ENCODE measurements at places on chromosomes 7 and 10.

- DNase-seq = no peak
Measured at GRCh38 chr7:71548746-71549145, 416.8 kb downstream of the GALNT17 start.

GRCh38 chr10:127836966-127837365 is 55.8 kb downstream of the CLRN3 start:
- no peak for DNase-seq

- DNase-seq = no peak
Measured at GRCh38 chr7:74027683-74028320, at the start of gene ELN. Gene ELN (plus strand): TSS chr7:74028173. CDS start chr7:74028188, 15 bp downstream.

DNA sequence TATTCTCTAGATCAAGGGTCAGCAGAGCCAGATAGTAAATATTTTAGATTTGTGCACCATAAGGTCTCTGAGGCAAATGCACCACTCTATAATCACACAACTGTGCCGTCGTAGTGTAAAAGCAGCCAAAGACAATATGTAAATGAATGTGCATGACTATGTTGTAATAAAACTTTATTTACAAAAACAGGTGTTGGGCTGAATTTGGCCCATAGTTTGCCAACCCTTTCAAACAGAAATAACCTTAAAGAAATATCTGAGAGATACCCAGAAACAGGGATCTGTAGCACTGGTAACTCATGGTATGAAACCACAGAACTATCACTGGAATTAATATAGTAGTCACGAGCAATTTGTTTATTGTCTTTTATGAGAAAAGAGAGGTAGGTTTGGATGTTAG is 86.0 kb downstream of the ARID5B start:
- DNase-seq = no peak

DNA sequence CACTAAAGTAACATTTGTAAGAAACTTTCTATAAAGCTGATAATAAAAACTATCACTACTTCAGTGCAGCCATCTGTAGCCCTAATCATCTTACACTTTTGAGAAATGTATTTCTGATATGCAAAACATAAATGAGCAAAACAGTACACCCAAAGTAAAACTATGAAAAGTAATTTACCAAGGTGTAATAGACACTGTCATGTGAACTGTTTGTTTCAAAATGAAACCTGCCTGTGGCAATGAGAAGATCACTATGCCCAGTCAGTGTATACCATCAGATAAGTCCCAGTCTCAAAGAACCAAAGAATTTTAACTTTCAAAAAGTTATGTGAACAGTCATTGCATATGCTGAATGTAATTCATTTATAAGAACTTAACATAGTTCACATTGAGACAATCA is 398.1 kb downstream of the CDC14C start:
- DNase-seq = no peak

DNA sequence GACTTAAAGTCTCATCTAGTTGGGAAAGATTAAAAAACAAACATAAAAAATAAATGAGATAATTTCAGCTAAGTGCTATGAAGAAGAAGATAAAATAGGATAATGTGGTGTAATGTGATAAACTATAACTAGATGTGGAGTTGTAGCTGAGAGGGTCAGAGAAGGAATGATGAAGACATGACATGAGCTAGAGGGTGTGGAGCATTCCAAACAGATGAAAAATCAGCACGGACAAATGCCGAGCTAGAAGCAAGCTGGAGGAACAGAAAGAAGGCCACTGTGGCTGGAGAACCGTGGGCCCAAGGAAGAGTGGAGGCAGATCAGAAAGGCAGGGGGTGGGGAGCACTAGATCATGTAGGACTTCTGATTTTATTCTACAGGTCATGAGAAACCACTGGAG is 70.6 kb downstream of the CDK6 start:
- no peak for DNase-seq

- DNase-seq = no peak
Measured at GRCh38 chr7:123860848-123861247, 15.9 kb downstream of the HYAL4 start.

- no peak for DNase-seq
Measured at GRCh38 chr7:131076032-131076431, 251.6 kb upstream of the MKLN1 start.

- no peak for DNase-seq
Measured at GRCh38 chr7:50264908-50265307, 39.6 kb upstream of the IKZF1 start.

DNA sequence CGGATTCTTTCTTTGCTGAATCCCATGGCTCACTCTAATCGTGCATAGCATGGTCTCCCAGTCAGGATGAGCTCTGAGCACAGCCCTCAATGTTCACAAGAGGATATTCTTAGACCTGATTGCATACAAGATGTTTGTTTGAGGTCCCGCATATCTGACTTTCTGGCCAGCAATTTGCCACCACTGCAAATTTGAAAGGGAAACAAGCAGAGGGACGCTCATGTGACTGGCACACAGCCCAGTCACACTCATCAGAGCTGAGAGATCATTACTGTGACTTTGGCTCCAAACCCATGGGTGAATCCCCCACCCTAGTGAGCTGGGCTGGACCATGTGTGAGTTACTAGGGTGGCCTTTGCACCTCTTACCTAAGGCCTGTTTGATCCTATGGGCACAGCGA is 9.9 kb downstream of the TAS2R41 start:
- DNase-seq = no peak

DNA sequence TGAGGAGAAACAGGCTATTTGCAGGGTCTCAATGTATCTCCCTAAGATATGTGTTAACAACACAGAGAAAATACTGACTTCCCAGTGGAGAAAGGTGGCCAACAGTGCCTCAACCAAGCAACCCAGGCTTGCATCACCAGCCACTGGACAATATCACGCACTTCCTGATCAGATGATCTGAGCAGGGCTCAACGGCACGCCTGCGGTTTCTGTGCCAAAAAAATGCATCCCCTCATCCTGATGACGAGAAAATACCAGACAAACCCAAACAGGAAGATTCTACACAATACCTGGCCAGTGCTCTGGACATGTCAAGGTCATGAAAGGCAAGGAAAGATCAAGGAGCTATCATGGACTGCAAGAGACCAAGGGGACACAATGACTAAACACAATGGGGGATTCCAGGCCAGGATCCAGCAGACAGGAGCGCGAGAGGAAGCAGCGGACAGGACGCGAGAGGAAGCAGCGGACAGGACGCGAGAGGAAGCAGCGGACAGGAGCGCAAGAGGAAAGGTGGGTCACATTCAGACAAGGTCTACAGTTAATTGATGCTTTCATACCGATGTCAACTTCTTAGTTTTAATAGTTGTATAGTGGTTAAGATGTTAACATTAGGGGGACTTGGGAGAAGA is 51.1 kb downstream of the GNA12 start:
- no peak for DNase-seq

DNA sequence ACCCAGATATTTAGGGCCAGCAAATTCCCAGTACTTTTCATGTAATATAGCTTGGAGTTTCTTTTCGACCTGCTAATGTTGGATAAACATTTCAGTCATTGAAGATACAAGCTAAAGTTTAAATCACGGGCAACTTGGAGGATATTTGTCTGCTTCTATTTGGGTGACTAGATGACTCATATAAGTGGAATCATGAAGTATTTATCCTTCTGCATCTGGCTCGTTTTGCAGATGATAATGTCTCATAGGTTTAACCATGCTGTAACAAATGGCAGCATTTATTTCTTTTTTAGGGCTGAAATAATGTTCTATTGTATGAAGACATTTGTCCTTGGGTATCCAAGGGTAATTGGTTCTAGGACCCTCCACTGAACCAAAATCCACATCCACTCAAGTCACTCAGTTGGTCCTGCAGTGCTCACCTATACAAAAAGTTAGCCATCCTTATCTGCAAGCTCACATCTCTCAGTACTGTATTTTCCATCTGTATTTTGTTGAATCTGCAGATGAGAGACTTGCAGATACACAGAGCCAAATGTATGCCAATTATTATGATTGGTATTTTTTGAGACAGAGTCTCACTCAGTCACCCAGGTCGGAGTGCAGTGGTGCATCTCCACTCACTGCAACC is 187.2 kb upstream of the CSTF2T start:
- DNase-seq = no peak

DNA sequence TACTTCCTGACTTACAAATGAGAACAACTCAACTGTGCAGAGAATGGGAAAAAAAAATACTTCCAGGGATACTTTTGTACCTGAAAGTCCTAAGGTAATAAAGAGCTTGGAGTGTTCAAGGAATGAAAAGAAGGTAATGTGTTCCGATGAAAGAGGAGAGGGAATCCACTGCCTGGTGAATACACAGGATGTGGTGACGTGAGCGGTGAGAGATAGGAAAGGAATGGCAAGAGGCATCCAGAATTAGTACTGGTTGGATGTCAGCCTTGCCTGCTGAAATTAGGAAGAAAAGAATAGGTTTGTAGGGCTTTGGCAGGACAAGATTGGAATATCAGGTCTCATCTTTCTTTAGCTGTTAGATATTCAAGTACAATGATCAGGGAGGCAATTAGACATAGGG is 347.7 kb downstream of the POM121L12 start:
- no peak for DNase-seq

DNA sequence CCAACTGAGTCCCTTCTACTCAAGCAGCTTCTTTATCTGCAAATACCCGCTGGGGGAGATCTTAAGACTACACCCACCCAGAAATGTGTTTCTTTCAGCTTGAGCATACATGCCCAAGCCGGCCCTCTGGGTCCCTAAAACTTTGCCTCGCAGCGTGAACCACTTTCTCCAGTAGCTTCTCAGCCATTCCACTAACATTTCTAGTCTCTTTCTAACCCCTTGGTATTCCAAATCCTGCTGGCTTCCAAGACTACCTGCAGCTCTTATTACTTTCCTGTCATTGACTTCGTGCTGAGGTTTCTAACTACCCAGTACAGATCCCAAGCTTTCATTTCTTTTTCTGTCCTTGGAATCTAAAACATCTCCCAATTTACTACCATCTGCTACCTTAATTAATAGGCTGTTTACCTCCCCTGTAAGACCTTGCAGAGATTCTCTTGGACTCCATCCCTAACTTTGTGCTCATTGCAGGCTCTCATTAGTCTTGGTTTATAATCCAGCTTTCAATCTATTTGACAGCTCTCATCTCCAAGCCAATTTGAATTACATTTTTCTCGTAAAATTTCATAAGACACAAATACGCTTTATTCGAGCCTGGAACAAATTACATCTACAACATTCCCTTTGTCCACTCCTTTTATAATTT is 153.6 kb downstream of the FGFR2 start:
- DNase-seq = no peak

GRCh38 chr10:6068422-6068821 is 6.3 kb upstream of the IL2RA start:
- DNase-seq = no peak

GRCh38 chr7:114033475-114033874 is 114.7 kb upstream of the PPP1R3A start:
- DNase-seq = no peak

- DNase-seq = no peak
Measured at GRCh38 chr7:134780166-134780828, 863 bp downstream of the CALD1 start.

DNA sequence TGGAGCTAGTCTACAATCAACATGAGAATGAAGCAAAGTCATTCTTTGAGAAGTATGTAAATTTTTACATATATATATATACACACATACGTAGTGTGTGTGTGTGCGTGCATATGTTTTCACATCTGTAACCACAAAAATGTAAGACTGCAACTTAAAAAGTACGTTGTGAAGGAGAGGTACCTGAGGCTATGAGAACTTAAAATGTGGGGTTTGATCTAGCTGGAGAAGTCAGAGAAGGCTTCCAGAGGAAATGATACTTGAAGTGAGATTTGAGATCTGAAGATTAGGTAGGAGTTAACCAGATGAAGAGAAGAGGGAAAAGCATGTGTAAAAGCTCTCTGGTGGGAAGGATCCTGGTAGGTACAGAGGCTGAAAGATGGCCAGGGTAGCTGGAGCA is 5.8 kb downstream of the TAF5 start:
- DNase-seq = no peak

DNA sequence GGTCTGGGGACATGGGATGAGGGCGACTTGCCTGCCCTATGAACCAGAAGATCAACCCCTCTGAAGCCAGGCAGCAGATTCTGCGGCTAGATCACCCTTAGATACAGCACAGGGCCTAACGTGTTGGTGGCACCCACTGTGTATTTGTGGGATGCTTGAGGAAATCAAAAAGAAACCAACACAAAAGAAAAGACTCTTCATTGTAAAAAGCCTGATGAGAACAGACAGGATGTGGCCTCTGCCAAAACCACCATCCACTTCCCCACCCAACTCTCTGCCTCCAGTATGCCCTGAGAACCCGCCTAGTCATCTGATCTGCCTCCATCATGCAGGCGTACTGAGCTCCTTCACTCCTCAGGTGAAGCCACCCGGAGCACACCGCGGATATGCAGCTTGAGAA is 97.2 kb upstream of the INSYN2A start:
- DNase-seq = no peak

DNA sequence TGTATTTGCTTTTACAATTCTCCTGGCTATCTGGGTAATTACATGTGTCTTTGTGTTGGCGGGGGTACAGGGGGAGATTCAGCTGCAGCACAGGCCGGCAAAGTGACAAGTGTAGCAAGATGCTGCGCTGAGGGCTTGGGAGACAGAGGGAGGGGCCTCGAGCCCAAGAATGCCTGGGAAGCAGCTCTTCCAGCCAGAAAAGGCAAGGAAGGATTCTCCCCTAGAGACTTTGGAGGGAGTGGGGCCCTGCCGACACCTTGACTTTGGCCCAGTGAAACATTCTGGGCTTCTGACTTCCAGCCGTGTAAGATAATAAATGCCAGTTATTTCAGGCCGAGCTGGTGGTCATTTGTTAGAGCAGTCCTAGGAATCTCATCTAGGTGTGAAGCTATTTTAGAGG is 7.2 kb upstream of the REPIN1 start:
- DNase-seq = no peak

DNA sequence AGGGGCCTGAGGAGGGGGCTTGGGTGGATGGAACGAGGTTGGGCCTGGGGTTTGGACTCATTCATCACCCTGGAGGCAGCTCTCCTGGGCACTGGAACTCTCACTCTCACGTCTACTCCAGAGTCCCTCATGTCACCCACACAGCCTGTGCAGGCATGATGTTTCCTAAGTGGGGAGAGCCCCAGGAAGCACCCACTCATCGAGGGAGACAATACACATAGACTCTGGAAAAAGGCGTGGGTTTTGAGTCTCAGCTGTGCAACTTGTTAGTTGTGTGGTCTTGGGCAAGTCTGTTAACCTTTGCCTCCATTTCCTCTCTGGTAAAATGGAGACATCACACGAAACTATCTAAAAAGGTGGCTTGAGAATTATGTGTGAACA is 25.9 kb upstream of the RBM20 start:
- DNase-seq = no peak
